ENCODE measurements at places on chromosomes 4 and X.

GRCh38 chr4:122170775-122171174 is 18.6 kb downstream of the BLTP1 start:
- DNase-seq = no peak

- no peak for DNase-seq
Measured at GRCh38 chr4:32931475-32931874, 2211.3 kb downstream of the PCDH7 start.

DNA sequence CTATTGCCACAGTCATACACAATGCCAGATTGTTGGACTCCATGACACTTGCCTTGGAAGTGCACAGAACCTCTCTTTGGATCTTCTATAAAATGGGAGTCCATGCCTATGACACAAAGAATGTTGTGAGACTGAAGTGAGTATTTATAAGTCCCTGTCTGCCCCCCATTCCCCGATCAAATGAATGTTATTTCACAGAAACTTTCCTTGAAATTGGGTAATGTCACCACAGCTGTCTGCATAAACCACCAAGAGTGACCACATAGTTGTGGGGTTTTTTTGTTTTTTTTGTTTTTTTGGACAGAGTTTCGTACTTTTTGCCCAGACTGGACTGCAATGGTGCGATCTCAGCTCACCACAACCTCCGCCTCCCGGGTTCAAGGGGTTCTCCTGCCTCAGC is 27.1 kb upstream of the REST start:
- DNase-seq = no peak

DNA sequence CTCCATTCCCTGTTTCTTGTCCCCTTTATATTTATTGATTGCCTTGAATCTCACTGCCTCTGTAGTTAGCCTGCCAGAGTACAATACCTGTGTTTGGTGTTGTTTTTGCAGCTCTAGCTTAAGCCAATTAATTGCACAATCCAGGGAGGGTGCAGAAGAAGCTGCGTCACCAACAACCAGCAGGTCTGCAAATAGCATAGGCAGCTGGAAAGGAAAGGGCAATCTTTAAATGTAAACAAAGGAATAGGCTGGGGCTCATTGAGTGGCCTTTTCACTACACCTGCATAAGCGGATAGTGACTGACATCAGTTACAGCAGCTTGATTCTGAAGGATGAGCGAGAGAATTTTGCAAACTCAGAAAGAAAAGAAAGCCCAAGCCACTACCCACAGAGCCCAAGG is 106.8 kb upstream of the RAI2 start:
- DNase-seq = no peak

DNA sequence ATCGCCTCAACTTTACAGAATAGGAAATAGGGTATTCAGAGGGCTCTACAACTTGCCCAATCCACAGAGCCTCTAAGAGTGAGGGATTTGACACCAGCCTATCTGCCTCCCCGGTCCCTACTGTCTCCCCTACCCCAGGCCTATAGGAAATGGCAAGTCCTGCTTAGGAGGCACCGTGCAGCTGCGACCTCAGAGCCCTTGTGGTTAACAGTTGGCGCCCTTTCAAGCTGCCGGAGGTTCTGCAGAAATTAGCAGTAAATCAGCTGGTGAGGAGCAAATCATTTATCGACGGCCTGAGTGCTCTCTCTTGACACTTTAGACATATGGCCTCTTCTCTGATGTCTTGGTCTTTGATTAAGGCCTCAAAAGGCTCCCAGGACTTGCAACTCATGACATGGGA is 96.9 kb downstream of the CLNK start:
- no peak for DNase-seq

DNA sequence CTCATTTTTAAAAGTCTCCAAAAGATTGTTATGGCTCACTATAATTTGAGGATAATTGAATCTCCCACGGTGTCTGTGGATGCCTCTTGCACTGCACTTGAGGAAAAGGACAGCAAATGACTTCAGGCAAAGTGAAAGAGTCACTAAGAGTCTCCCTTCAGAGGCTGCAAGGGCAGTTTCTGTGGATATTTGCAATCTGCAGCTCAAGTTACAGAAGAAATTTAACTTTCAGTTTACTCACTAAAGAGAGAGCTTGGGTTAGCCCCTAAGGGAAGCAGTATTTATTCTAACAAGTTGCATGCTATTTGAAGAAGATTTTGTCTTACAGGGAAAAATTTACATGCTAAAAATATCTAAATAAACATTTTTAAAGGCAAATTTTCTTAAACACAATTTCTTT is 912.0 kb upstream of the TENM3 start:
- DNase-seq = no peak

DNA sequence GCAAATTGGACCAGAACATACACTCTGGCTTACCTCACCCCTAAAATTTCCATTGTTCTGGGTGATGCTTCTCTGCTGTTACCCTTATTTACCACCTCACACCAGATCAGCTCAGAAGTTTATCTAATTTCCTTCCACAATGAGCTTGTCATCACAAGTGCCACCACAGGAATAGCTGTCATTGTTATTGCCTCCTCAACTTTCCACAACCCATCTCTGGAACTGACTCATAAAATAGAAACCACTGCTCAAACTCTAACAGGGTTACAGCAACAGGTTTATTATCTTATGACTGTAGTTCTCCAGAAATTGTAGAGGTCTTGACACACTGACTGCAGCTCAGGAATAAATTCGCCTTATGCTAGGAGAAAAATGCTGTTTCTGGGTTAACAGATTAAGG is 52.7 kb downstream of the ZNF718 start:
- no peak for DNase-seq

DNA sequence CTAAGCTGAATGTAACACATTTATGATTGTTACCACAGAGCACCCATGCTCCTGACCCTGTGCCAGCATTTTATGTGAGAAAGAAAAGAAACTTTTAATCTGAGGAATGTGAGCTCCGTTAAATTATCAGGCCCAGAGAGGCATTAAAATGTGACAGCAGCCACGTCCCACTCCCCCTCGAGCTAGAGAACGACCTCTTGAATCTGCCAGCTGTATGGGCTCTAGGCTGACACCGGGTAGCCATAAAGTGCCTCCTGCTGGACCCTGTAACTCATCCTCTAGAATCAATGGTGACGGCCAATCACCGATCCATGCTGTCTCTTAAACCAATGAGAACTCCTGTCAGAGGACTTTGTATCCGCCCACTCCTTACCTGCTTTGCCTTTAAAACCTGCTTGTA is 110.2 kb upstream of the ADRA2C start:
- no peak for DNase-seq

DNA sequence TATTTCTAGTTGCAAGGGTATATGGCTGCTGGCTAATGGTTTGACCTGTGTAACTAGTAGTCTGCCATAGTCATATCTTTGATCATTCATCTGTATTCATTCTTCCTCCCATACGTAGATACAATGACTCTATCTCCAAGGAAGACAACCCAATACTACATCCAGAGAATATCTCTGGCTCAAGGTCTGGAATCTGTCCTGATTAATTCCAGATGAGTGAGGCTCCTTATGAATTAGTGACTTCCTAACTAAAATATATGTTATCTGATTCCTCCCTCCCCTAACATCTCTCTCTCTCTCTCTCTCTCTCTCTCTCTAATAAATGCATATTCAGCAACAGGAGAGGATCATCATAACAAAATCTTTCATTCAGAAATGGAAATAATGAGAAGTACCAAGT is 641.5 kb downstream of the FAT4 start:
- DNase-seq = no peak
